MCF 10A (cell line): ENCODE measurements at places on chromosomes 1 and 21.

- no peak overlapping the region for H3K27ac ChIP-seq
- H3K36me3 ChIP-seq: peaks cover 26% of the 10 kb centered on the region
- H3K27me3 ChIP-seq: no peaks in the 10 kb centered on the region
- no peak overlapping the region for H3K4me3 ChIP-seq
- peaks cover 46% of the 10 kb centered on the region for H3K4me1 ChIP-seq
These were observed 73.7 kb downstream of the FNBP1L start for GRCh38 chr1:93521618-93522017.

DNA sequence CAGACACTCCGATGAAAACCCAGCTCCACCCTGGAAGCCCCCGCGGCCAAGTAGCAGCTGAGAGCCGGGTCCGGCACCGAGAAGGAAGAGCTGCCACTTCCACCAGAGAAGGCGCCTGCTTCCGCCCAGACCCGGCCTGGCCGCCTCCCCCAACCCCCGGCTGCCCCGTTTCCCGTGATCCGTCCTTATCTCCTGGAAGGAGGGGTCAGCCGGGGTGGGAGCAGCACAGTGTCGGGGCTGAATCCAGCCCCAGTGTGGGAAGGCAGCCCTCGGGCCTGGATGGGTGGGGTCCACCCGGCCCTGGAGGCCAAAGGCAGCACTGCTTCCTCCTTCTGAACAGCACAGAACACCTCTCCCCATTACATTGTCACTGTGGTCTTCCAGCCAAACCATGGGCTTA lies 69.4 kb downstream of the MEGF6 start:
- peaks cover 10% of the 10 kb centered on the region for H3K4me1 ChIP-seq
- no peak for DNase-seq
- H3K4me3 ChIP-seq: no peak overlapping the region
- no peaks in the 10 kb centered on the region for H3K27me3 ChIP-seq
- H3K27ac ChIP-seq: peak overlapping the region; percentile 83

GRCh38 chr1:214416417-214416816 lies 135.0 kb downstream of the PTPN14 start:
- peaks cover 23% of the 10 kb centered on the region for H3K36me3 ChIP-seq
- DNase-seq: peak; percentile 80
- H3K4me1 ChIP-seq: peaks cover 67% of the 10 kb centered on the region
- H3K4me3 ChIP-seq: no peak overlapping the region
- H3K27ac ChIP-seq: peak overlapping the region; percentile 69

DNA sequence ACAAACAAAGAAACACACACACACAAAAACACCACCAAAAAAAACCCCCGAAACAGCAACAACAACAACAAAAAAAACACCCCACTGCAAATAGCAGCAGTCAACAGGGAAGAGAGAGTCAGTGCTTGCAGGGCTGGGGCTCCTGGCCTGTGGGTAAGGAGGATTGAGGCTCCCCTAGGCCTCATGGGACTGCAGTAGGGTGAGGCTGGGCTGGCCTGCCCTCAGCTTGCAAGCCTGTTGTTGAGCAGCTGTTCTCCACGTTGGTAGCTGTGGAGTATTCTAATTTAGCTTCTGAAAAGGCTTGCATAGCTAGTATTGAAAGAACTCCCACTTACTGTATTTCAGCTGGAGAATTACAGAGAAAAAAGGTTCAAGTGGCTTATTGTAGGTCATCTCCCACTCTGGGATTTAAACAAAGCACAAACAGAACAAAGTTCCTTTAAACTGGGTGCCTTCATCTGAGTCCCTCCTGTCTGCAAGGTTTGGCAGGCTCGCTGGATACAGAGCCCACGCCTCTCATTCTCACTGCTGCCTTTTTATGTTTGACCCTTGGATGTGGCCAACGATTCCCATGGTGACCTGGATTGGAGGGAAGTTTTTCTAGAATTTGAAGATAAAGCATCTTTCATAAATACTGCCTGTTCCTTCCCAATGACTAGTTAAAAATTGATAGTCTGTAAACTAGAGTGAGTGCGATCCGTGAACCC lies 247.2 kb downstream of the KIF26B start:
- no peak overlapping the region for H3K27ac ChIP-seq
- H3K27me3 ChIP-seq: peaks cover 79% of the 10 kb centered on the region
- no peak overlapping the region for H3K4me3 ChIP-seq
- DNase-seq: no peak
